Suprapubic skin (tissue), 4 donors: ENCODE measurements at places on chromosomes 1 and 21.

DNA sequence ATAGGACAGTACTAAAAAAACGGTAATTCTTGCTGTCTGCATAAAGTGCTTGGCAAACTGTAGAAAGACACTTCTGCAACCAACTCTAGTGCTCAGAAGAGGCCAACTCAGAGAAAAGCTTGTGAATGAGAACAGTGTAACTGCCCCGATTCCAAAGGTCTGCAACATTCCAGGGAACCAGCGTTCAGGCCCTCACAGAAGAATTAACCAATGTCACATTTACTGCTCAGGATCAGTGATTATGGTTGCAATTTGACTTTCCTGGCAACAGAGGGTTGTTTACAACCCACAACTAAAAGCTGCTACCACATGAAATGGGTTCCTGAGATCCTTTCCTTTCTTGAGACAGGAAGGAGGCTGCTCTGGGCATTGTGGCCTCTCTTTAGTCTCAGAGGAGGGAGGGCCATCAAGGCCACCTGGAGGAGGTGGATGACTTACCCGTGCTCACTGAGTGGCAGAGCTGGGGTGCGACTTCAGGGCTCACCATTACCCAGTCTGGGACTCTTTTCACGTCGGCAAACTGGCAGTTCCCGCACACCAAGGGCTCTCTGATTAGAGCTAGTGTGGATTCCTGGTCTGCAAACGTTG lies 15.3 kb downstream of the SRSF4 start:
- DNase-seq, result no peak

DNA sequence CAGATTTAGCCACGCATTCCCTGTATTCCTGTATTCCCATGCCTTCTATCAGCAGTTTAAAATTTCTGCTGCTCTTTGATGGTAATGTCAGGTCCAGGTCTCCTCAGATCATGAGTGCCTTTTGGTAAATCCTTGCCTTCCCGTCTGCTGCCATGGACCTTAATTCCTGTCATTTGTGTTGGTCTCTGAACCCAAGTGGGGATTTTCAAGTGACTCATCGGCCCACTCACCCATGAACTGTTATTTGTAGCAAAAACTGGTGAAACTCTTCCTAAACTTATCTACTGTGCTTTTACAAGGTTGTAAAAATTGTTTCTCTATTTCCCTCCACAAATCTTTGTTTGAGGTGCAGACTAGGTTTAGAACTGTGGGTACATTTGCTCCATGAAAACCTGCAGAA lies 47.4 kb downstream of the ACTN2 start:
- no peak for DNase-seq

GRCh38 chr1:230299191-230300006 lies 126.7 kb downstream of the PGBD5 start:
- no peak for DNase-seq

- DNase-seq, result no peak
Observed at GRCh38 chr1:53581476-53581875, 122.3 kb downstream of the DMRTB1 start.
